Esophagus squamous epithelium (tissue), 5 donors: ENCODE measurements at places on chromosomes 11 and 22.
A peak's percentile ranks its signal among the peaks of the same experiment; 100 is the strongest.

GRCh38 chr11:115678942-115679341 is 174.7 kb upstream of the CADM1 start:
- DNase-seq = no peak

DNA sequence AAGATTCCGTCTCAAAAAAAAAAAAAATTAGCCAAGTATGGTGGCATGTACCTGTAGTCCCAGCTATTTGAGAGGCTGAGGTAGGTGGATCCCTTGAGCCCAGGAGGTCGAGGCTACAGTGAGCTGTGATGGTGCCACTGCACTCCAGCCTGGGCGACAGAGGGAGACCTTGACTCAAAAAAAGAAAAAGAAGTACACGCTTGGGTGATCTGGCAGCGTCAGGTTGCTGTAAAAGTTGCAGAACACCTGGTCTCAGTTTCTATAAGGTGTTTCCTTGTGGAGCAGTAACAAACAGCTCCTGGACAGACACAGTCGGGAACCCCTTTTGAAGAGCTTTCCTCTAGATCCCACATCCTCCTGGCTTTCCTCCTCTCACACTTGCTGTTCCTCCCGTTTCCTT is 45.8 kb downstream of the SCGB1A1 start:
- DNase-seq = no peak

GRCh38 chr11:120956710-120957495 is 67.0 kb upstream of the TBCEL start:
- no peak for DNase-seq

GRCh38 chr22:43186272-43187170 is at the start of gene TTLL12:
Gene TTLL12, minus strand, starts transcription at chr22:43187134. Its CDS starts 65 bp downstream, at chr22:43187069.
- DNase-seq = no peak

- DNase-seq = no peak
These were observed 58.0 kb downstream of the KCNJ1 start for GRCh38 chr11:128809128-128809527.

GRCh38 chr22:41198027-41198580 is 7.0 kb upstream of the L3MBTL2 start:
- no peak for DNase-seq

GRCh38 chr11:116773203-116774097 is 663 bp upstream of the BUD13 start:
- peak; percentile 56 for DNase-seq

GRCh38 chr11:95506777-95507176 is 275.8 kb upstream of the SESN3 start:
- DNase-seq = no peak

GRCh38 chr11:65640483-65641296 is 2.8 kb downstream of the SIPA1 start:
- DNase-seq = no peak

- no peak for DNase-seq
These were observed 39.4 kb downstream of the OR4C6 start for GRCh38 chr11:55701429-55701828.

- no peak for DNase-seq
These were observed 14.1 kb upstream of the HTR3A start for GRCh38 chr11:113960702-113961330.

- no peak for DNase-seq
These were observed 54.6 kb downstream of the OTOG start for GRCh38 chr11:17601676-17602075.

GRCh38 chr22:47245786-47246185 is 483.3 kb downstream of the TBC1D22A start:
- no peak for DNase-seq

- DNase-seq = no peak
These were observed 6.1 kb downstream of the SIPA1 start for GRCh38 chr11:65643971-65644370.

DNA sequence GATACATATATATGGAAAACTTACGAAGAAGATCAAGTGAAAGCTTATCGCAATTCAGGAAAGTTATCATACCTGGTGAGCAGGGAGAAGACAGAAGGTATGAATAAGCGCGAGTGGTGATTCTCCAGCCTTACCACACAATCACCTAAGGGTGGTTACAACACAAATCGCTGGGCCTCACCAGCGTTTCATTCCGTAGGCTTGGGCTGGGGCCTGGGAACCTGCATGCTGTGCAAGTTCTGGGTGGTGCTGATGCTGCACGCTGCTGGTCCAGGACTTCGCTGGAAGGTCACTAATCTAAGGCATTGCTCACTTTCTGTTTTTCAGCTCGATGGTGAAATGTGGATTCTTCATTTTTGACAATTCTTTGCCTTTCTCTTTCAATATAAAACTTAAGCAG is 76.6 kb upstream of the SLC25A18 start:
- DNase-seq = no peak

DNA sequence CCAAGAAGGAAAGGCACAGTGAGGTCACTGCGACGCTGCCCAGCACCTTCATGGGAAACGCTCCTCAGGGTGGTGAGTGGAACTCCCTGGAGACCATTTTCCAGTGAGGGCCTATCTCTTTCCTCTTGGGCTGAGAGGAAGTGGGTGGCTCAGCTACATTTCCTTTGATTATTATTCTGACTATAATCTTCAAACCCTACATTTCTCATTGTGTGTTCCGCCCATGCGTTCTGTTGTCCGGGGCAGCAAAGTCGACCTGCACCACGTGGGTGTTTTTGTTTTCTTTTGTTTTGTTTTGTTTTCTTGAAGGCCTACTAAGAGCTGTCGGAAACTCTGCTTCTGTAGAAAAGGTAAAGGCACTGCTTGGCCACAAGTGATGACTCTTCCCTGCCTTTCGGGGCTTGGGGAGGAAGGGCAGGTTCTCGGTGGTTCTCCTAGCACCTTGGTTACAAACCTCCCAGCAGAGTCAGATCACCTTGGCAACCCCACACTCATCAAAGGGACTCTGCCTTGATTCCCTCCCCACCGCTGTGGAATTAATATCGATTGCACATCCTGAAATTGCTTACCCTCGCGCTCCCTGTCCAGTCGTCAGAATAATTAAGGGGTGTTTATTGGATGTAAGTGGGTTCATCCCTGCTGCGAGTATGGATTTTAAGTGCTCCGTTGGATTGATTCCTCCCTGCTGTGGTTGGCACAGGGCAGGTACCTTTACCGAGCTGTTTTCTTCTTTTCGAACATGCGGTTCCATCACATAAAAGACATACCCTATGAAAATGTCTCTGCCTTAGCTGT is 7.3 kb downstream of the PARVB start:
- no peak for DNase-seq

- DNase-seq = no peak
These were observed 56.1 kb downstream of the AASDHPPT start for GRCh38 chr11:106133529-106133928.

DNA sequence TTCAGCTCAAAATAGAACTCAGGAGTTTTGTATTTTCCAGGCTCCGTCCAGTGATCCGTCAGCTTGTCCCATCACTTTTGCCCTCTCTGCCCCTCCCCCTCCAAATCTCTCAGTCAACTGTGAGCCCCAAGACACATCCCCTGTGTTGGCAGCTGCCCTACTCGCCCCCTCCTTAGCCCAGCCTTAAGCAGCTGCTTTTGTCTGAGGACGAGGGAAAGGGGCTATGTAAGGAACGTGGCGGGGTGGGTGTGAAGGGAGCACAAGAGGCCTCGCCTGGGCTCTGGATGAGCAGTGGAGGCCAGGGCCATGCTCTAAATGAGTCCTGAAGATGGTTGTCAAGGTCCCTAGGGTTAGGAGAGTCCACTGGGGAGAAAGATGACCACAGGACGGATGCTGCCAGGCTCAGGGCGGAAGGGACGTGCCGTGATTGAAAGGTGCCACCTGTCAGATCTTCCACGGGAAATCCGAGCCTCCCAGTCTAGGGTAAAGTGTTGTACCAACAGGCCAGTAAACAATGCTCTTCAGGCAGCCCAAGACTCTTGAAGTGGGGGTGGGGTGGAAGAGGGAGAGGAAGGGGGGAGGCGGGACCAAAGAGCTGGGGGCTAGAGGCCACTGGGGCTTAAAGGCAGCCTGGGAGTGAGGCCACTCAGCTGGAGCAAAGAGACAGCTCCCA is at the start of gene SMTNL1:
SMTNL1 (plus strand) TSS at position 649 of the 673 bp plus-strand sequence. CDS start 5,048 bp downstream, outside the sequence.
- no peak for DNase-seq

DNA sequence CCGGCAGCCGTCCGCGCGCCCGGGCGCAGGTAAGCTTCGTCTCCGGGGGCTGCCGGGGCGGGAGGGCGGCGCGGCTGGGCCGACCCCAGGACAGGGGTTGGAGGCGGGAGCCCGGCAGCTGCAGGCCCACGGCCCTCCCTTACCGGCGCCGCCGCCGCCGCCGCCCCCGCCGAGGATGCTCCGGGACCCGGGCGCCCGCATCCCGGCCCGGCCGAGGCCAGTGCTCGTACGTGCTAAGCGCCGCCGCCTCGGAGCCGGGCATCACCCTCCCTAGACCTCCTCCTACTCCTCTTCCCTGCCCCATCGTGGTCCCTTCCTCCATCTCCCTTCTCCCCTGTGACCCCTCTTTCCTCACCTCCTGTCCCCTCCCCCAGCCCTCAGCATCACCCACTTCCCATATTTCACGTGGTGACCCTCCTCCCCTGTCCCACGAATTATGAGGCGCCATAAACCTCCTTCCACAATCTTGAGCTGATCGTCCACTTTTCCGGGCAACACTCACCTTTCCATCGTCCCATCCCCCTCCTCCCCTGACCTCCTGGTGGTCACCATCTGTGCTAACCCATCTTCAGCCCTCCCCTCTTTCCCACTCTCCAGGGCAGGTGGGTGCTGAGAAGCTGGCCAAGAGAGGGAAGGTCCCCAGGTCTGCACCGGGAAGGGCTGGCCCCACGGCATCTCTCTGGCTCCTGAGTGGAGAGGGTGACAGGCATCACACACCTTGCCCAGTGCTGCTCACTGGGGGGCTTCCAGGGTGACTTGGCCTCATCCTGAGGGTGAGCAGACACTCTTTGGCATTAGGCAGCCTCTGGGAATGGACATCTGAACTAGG is 612 bp downstream of the ASPHD2 start:
- DNase-seq = no peak

GRCh38 chr11:63595296-63595695 is 18.9 kb downstream of the PLAAT3 start:
- no peak for DNase-seq

GRCh38 chr11:134753771-134754520 is 341.9 kb upstream of the B3GAT1 start:
- no peak for DNase-seq

GRCh38 chr22:17638182-17638431 is 450 bp upstream of the BCL2L13 start:
- DNase-seq = no peak

GRCh38 chr11:45761659-45762058 is 43.3 kb upstream of the SLC35C1 start:
- DNase-seq = no peak

DNA sequence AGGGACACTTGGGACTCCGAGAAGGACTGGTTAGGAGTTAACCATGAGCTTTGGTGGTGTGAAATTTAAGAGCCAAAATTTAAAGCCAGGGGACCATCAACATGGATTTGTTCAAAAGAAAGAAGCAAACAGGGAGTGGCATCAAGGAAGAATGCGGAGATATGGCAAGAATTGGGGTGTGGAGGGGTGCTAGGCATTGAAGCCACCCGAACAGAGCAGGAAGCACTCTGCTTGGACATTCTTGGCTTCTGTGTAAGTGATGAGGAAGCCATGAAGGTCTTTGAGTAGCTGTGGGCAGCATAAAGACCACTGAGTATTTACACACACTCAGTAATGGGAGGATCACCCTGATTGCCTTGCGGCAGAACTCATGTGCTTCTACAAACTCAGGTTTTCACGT is 27.2 kb upstream of the PAMR1 start:
- no peak for DNase-seq

DNA sequence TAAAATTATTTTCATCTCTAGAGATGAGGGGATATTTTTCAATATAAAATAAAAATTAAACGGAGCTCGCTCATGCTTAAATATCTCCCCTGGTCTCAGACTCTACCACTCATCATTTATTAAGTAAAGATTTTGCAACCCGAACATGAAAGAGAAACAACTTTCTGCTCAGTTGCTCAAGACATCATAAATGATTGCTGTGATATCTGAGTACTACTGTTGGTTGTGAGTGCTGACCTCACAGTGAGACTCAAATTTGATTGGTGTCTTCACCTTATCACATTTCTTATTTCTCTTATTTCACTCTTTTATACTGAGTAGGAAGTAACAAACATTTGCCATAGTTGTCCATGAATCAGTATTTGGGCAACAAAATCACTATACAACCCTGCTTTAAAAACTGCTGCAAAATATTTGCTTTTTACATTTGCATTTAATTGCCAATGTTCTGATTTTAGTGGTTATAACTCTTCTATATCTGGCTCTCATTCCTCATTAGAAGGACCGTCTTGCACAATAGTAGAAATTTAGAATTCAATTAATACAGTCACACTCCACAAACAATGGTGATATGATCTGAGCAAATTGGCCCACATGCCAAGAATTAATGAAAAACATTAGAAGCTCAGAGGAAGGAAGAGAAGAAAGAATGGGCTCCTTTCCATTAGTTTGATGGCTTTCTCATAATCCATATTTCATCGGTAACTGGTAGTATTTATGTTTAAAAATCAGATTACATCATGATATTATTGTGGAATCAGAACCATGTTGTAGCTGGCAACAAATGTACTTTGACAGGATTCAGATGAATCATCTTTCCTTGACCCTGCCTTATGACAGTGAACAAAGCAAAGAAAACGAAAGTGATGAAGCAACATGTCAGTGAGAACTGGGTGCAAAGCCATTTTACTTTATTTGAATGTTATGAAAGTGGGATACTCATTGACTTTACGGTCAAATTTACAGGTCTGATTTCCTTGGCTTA is 973.6 kb upstream of the TENM4 start:
- DNase-seq = no peak

DNA sequence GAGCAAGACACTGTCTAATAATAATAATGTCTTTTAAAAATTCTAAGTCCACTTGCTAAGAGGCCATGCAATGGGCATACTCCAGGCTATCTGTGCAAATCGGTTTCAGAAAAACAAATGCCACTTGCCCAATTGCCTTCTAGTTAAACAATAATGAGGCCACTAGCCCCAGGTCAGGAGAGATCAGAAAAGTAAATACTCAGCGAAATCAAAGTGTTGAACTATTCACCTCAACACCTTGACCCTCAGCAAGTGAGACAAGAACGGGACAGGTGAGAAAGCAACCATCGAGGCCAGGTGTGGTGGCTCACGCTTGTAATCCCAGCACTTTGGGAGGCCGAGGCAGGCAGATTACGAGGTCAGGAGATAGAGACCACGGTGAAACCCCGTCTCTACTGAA is 72.3 kb upstream of the SYN3 start:
- no peak for DNase-seq

DNA sequence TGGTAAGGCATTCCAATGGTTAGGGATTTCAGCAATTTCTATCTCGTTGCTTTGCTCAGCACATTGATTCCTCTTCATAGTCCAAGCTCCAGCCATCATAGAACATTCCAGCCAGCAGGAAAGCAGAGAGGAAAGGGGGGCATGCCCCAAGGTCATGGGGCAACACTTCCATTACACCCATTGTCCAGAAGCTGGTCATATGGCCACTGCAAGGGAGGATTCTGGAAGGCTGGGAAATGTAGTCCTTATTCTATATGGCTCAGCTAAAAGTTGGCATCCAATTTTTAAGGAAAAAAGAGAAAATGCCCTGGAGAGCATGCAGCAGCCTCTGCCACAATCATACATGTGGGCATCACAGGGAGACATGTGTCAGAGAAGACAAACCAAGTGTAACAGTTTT is 47.1 kb upstream of the RCN1 start:
- DNase-seq = no peak
